ENCODE measurements at places on chromosomes 1 and 21.
A peak's percentile ranks its signal among the peaks of the same experiment; 100 is the strongest.

GRCh38 chr1:198030682-198031081 is 113.5 kb downstream of the LHX9 start:
- DNase-seq: peak; percentile 6

- no peak for DNase-seq
Measured at GRCh38 chr1:30325085-30325935, 398.1 kb downstream of the MATN1 start.

- peak; percentile 21 for DNase-seq
Measured at GRCh38 chr1:77015748-77016341, 148.6 kb downstream of the ST6GALNAC5 start.

DNA sequence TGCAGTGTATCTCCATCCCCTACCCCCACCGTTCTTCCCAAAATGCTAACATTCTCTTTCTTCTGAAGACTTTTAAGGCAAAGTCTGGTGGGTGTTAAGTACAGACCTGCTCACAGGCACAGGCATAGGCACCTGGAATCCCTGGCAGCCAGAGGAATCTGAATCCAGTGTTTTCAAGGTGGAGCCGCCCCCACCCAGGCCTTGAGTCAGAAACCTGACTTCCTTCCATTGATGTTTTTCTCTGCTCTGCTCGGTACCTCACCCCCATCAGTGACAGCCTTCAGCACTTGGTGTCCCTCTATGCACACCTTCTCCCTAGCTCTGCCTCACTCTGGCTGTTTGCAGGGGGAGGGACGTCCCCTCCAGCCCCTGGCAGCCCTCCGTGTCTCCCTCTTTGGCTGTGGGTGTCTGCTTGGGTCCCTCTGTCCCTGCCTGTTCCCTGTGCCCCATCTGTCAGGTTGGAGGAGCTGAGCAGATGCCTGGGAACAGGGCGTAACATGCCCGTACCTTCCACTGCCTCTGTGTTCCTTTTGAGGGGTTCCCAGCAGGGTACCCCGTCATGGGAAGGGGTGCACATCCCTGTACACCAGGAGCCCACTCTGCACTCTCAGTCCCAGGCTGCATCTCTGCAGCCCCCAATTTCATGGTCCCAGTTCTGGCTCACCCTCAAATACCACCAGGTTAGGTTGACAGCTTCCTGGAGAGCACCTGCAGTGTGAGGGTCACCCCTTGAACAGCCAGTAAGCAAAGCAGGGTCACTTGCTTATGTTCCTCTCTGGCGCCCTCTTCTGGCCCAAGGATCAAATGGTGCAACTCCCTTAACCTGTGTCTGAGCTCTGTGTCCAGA is 6.7 kb downstream of the NCDN start:
- peak; percentile 87 for DNase-seq

DNA sequence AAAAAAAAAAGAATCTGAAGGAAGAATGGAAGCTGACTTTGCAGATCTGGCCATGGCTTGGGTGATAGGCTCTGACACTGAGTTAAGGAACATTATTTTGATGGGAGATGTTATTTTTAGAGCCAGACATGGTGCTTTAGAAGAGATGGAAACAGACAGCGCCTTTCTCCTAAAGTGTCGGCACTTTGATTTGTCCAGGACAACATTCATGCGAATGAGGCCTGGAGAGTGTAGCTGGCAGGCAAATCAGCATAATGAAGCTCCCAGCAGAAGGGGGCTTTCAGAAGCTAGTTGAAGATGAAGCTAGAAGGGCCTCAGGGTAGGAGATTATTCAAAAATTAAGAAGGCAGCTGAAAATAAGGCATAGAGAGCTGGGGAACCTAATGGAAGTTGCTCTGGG is 397.7 kb downstream of the RWDD3 start:
- DNase-seq: no peak

GRCh38 chr1:200892546-200892945 is 2.2 kb upstream of the INAVA start:
- DNase-seq: no peak

GRCh38 chr1:7437036-7437435 is 334.1 kb upstream of the VAMP3 start:
- DNase-seq: no peak

GRCh38 chr1:39105061-39105840 is 79.1 kb downstream of the NDUFS5 start:
- peak; percentile 84 for DNase-seq

DNA sequence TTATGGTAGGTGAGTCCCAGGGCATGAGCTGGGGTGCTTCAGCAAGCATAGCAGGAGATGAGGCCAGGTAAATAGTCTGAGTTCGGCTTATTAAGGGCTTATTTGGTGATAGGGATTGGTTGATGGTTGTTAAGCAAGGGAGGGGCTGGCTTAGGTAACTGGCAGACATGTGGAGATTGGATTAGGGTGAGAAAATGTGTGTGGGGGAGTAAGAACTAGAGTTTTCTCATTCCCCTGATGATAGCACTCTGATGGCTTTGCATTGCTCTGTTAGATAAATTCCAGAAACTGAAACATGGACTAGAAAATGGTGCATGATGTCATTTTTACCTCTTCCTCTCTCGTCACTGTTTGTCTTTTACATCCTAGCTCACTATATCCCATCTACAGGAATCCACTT is 53.6 kb downstream of the FGGY start:
- no peak for DNase-seq

DNA sequence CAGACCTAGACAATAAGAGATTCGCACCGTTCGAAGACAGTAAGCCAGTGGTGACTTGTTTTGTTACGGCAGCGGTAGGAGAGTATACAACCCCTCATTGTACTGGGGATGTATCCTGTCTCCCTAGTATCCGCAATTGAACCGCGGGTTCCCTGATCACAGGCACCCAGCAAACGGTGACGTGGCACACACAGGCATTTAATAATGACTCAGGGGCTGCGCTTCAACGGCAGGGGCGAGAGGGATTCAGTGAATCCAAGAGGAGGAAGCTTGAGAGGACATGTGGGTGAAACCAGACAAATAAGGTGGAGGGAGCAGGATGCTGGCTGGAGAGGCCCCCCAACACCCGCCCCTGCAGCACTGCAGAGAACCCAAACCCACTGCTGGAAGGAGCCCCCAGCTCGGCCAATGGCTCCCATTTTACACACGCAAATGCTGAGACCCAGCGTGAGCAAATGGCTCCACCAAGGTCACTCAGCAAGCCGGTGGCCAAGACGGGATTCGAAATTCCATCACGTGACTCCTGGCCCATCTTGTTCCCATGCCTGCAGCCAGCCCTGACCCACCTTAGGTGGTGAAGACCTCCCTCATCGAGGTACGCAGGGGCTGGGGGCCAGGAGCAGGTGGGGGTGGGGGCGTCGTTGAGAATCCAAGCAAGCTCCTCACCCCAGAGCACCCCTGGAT is 149.9 kb downstream of the SYF2 start:
- DNase-seq: no peak

- DNase-seq: no peak
Measured at GRCh38 chr1:229076195-229076594, 194.7 kb upstream of the RAB4A start.

GRCh38 chr1:198254948-198255347 is 98.2 kb downstream of the NEK7 start:
- no peak for DNase-seq

DNA sequence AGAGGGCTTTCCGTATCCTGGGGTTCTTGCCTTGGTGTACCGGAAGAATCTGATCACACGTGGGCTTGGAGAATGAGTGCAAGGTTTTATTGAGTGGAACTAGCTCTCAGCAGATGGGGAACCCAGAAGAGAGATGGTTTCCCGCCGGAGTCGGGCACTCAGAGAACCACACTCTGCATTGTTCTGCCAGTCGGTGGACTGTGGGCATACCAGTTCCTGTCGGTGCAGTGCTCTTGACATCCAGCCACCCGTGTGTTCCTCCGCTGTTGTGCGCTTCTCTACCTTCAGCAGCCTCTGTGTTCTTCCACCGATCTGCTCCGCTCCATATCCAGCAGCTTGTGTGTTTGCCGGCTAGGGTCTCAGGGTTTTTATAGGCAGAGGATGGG is 10.8 kb upstream of the PPIE start:
- DNase-seq: no peak

DNA sequence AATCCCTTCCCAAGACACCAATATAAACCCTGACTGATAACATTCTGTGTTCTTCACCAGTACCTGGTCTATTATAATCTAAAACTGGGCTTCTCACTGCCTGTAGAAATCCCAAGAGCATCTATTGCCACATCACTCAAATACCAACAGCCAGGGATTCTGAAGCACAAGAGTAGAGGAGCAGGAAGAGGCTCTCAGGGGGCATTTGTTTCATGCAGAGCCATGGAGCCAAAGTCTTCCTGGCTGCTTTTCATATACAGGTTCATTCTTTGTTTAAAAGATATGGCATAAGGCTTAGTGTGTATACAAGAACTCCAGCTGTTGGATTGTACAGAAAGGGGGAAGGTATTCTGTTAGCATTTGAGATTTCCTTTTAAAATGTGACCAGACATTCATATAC is 38.2 kb upstream of the USH2A start:
- no peak for DNase-seq

GRCh38 chr1:116502671-116503314 is 68.0 kb downstream of the CD58 start:
- DNase-seq: no peak

- no peak for DNase-seq
Measured at GRCh38 chr1:15418806-15419515, 9.3 kb downstream of the EFHD2 start.

GRCh38 chr1:156136970-156137483 is 16.4 kb upstream of the SEMA4A start:
- DNase-seq: no peak

GRCh38 chr1:162943622-162944021 is 82.6 kb upstream of the CCDC190 start:
- DNase-seq: peak; percentile 11

- DNase-seq: no peak
Measured at GRCh38 chr1:115440733-115441132, 102.7 kb upstream of the NGF start.

DNA sequence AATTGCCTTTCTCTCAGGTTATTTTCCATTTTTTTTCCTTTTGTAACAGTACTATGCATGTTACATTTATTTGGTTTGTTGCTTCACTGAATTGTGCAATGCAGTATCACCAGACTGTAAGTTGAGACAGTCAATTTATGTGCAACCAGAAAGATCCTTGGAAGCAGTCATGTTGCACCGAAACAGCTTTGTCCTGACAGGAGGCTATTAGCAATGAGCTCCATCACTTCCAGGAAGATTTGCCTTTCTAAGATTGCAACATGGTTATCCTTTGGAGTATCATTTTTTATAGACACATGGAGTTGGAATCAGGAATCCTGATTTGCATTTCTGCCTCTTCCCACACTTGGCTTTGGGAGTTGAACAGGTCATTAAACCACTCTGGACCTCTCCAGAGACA is 84.5 kb upstream of the ST6GALNAC5 start:
- no peak for DNase-seq

- no peak for DNase-seq
Measured at GRCh38 chr1:243281672-243282071, 25.8 kb downstream of the SDCCAG8 start.

- peak; percentile 46 for DNase-seq
Measured at GRCh38 chr1:11352816-11353799, 80.1 kb downstream of the UBIAD1 start.

Measured in eye (tissue), 1 donor.